ENCODE measurements at places on chromosomes 2 and 18.

DNA sequence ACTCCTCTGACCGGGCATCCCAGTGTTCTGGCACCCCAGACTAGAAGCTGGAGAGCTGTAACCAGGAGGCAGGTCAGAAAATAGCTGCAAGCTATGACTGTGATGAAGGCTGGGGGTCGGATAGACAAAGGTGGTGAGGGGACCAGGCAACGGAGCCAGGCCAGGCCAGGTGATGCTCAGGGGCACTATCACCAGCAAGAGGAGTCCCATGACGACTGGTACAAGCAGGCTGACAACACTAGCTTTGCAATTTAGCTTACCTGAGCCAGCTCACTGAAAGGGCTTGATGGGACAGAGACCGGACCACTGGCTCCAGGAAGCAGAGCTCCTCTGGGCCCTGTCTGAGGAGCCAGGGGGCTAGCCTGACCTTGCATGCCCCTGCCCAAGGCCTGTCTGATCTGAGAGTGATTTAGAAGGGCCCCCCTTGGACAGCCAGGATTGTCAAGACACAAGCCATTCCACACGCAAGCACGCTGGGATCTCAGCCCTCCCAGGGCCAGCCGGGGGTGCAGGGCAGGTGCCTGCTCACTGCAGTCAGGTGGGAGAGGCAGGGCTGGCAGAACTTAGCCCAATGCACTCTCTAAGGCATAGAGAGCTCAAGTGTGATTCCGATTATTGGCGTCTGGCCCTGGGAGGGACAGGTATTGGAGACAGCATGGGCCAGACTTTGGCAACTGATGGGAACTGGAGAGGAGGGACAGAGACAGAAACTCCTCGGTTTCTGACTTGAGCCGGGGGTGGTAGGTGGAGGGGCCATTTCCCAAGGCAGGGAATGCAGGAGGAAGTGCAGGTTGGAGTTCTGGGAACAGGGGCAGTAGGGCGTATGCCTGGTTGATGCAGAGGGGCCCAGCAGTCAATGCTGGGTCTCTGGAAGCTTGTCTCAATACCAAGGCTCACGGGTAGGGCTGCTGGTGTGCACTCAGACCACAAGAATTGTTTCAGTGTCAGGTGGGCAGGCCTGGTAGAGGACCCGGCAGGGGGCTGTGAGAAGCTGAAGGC lies 47.7 kb downstream of the MYO7B start:
- peak; percentile 50 for DNase-seq

GRCh38 chr2:155830351-155830750 lies 502.2 kb downstream of the NR4A2 start:
- no peak for DNase-seq

GRCh38 chr18:25976554-25976953 lies 113.9 kb downstream of the SS18 start:
- DNase-seq: no peak

GRCh38 chr2:102940684-102941083 lies 178.9 kb downstream of the TMEM182 start:
- DNase-seq: no peak

DNA sequence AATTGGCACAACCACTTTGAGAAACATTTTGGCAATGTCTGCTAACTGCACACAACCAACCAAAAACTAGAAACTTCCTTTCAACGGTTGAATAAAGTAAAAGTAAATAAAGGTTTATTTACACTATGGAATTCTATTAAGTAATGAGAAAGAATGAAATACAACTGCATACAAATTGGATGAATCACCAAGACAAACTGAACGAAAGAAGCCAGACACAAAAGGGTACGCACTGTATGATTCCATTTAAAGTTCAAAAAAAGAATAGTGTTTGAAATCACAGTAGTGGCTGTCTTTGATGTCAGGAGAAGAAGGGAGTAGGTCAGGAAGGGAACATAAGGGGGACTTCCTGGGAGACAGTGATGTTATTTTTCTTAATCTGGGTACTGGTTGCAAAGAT lies 46.5 kb upstream of the SULT1C3 start:
- DNase-seq: no peak

GRCh38 chr2:150271952-150272802 lies 215.3 kb downstream of the RND3 start:
- DNase-seq: no peak

- DNase-seq: no peak
Observed at GRCh38 chr2:49687918-49688317, 533.6 kb upstream of the FSHR start.

DNA sequence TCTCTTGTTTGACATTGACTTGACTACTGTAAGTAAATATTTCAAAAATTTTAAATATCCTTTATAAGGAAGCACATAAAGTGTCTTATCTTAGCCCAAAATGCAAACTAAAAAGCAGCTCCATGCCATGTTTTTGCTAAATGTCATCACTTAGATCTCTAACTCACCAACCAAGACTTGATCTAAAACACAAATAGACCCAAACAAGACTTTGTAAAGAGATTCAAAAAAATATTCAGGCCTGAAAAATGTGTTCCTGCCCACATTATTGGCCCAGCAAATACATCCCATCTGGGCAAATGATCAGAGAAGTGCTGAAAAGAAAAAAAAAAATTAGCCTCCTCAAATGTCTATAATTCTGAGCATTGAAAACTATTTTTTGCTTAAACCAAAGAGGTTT lies 187.6 kb downstream of the MREG start:
- no peak for DNase-seq

DNA sequence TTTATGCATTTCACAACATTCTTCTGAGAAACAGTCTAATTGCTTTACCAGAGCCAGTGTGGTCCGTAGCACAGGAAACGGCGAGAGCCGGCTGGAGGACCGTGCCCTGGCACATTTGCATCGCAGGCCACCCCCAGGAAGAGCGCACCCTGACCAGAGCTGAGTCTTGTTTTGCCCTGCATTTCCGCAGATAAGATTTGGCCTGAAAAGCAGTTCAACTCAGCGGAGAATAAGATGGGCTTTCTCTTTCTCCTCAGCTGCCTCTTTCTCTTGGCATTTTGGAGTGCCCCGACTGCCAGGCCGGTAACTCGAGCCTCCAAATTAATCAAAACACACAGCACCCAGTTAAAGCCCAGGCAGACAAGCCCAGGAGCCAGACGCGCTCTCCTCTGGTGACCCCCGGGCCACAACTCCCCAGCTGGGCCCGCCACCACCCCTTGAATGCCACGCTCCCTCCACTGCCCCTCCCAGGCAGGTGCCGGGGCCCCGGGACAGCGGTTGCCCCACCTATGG lies 464 bp downstream of the COL4A4 start:
- peak; percentile 45 for DNase-seq

- DNase-seq: no peak
Observed at GRCh38 chr2:181978351-181979150, 7.1 kb upstream of the PPP1R1C start.

DNA sequence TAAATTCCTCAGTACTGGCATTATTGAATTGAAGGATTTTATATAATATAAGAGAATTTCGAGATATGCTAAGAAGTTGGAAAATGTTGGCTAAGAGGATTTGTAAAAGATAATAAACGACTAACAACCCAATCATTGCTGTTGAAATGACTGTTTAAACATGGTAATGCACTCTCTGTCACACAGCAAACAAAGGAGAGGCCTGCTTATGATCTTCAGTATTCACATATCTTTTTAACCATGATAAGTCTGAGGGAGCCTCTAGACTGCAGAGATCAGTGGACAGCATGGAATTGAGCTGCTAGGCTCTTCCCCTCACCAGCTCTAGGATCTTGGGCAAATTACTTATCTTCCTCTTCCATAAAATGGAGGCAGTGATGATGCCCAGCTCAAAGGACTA lies 2.7 kb downstream of the KCTD18 start:
- no peak for DNase-seq

- DNase-seq: no peak
Observed at GRCh38 chr2:17375262-17375661, 143.0 kb downstream of the RAD51AP2 start.

GRCh38 chr18:40179729-40180461 lies 1775.1 kb upstream of the PIK3C3 start:
- no peak for DNase-seq

GRCh38 chr2:14557111-14557510 lies 75.4 kb upstream of the LRATD1 start:
- DNase-seq: no peak

- DNase-seq: no peak
Observed at GRCh38 chr18:39274535-39274934, 1708.9 kb upstream of the CELF4 start.

DNA sequence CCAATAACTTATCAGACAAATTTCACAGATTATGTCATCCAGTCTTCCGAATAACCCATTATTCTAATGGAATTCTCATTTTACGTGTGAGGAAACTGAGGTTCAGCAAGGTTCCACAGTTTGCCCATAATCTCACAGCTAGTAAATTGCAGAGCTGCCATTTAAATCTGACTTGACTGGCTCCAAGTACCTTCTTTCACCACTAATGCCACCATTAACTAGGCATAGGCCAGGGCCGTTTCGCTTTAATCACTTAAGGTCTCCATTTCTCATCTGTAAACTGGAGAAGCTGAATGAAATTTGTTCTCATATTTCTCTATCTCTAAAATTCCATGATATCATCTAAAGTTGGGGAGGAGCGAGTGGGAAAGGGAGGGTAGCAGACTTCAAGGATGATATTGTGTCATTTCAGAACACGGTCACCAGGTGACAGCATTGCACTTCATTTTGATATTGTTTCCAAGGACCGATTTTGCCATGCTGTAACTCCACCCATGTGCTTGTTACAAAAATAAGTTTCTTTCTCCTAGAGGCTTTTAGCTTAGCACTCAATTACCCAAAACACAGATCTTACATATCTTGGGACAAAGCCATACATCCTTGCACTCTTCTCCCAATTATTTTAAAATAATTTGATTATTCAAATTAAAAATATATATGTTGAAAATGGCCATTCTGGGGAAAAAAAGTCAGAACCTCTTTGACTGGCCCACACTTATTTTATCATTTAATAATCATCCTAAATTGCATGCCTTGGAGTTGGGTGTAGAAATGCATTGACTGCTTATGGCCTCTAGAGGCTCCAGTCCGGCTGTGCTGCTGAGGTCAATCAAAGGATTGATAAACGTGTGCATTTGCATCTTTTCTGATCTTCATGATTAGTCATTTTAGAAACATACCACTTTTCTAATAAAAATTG lies 123.8 kb downstream of the AKAIN1 start:
- DNase-seq: no peak

DNA sequence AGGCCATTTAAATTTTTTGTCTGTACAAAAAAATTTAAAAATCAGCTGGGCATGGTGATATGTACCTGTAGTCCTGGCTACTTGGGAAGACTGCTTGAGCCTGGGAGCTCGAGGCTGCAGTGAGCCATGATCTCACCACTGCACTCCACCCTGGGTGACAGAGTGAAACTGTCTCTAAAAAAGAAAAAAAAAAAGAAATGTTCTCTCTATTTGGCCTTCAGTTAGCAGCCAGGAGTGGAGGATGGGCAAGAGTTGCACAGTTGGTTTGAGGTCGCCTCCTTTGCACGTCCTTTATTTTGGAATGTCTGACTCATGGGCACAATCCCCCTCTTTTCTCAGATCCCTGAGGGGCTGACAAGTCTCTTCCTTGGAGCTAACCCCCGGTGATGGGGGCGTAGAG lies 26.3 kb downstream of the ITM2C start:
- DNase-seq: peak; percentile 31

GRCh38 chr2:177602611-177603164 lies 210.1 kb downstream of the AGPS start:
- DNase-seq: no peak

GRCh38 chr18:58618822-58619595 lies 9.9 kb downstream of the ALPK2 start:
- no peak for DNase-seq

DNA sequence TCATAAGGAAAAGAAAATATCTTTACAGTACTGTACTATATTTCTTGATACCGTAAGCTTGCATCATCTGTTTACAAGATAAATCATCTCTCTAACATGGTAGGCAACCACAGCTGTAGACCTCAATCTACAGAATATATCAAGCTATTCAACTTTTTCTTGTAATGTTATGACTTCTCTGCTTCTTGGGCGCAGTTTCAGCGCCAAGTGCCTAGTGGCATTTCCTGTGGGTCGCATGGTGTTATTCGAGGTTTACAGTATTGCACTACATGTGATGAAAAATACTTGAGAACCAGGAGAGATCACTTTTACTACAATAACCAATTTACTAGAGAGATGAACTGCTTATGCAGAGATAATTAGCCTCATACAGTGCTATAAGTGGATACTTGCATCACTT lies 34.0 kb upstream of the SESTD1 start:
- no peak for DNase-seq

DNA sequence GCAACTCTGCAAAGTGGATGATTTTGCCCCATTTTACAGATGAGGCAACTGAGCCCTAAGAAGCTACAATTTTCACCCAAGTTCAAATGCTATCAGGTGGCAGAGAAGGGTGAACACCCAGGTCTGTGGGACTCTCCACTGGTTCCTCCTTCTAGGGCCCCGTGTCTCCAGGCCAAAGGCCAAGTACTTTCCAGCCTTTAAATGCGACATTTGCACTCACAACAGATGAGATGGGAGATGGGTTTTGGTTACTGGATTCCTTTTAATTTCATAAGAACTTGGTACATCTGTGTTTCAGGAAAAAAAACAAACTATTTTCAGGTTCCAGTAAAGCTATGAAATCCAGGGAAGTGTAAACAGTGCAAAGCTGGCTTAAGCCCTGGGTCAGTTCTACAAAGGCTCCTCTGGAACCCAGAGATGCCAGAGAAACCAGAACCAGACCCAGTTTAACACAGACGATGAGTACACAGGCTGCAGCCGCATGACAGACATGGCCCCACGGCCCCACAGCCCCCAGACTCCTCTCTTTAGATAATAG lies 361.7 kb downstream of the ANAPC1 start:
- no peak for DNase-seq

- no peak for DNase-seq
Observed at GRCh38 chr18:44911773-44912172, 231.1 kb downstream of the SETBP1 start.

GRCh38 chr2:47189635-47190034 lies 34.5 kb upstream of the STPG4 start:
- no peak for DNase-seq

- DNase-seq: no peak
Observed at GRCh38 chr2:195561116-195561921, 95.7 kb upstream of the SLC39A10 start.

- DNase-seq: no peak
Observed at GRCh38 chr18:14769381-14769780, 21.4 kb downstream of the ANKRD30B start.

DNA sequence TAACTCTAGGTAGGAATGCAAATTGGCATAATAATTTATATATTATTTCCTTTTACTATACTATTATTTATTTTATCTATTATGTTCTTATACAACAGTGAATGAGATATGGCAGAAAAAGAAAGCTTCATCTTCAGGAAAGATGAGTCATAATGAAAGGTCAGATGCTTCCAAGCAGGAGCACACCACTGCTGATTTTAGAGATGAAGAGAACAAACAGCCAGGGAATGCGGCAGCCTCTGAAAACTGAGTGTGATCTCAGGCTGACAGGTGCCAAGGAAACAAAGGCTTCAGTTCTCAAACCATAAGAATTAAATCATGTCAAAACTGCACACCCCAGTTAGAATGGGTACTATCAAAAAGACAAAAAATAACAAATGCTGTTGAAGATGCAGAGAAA lies 149.0 kb downstream of the CCDC178 start:
- no peak for DNase-seq

GRCh38 chr2:144605231-144605840 lies 85.4 kb upstream of the ZEB2 start:
- no peak for DNase-seq

- DNase-seq: no peak
Observed at GRCh38 chr2:241120440-241120839, 18.4 kb upstream of the MTERF4 start.

Data from aorta (tissue), 5 donors.